ENCODE measurements at places on chromosomes 2 and 18. TPM values are rescaled to one million over a fixed set of nuclear protein-coding genes. Genes with fewer than 3 reads are reported as not detected.

VIL1 gene
- not detected for total RNA-seq

AGAP1 gene
- total RNA-seq, result 15.1 TPM

PCARE gene
- not detected for total RNA-seq

KRCC1 gene
- 16.5 TPM for total RNA-seq

PAPOLG gene
- total RNA-seq, result 12.4 TPM

ZSCAN30 gene
- total RNA-seq, result 16.9 TPM

HK2 gene
- 17.4 TPM for total RNA-seq

HAAO gene
- not detected for total RNA-seq

YPEL5 gene
- total RNA-seq, result 54.7 TPM

C18orf54 gene
- total RNA-seq, result 3.0 TPM

LRRFIP1 gene
- total RNA-seq, result 52.2 TPM

RGPD5 gene
- total RNA-seq, result 14.3 TPM

IWS1 gene
- 50.0 TPM for total RNA-seq

EVX2 gene
- total RNA-seq, result not detected

TMEM247 gene
- total RNA-seq, result not detected

KIAA2012 gene
- total RNA-seq, result under 0.01 TPM

MARCO gene
- not detected for total RNA-seq

EIF4E2 gene
- total RNA-seq, result 149 TPM

GTF2A1L gene
- not detected for total RNA-seq

CPO gene
- total RNA-seq, result not detected

EGR4 gene
- not detected for total RNA-seq

AQP12A gene
- not detected for total RNA-seq

ZFP36L2 gene
- total RNA-seq, result 1.8 TPM

MYO1B gene
- 116 TPM for total RNA-seq

G6PC2 gene
- total RNA-seq, result not detected

ESPNL gene
- total RNA-seq, result 1.4 TPM

KRTCAP3 gene
- not detected for total RNA-seq

LOXHD1 gene
- total RNA-seq, result not detected

SPDYA gene
- total RNA-seq, result not detected

PLB1 gene
- 0.90 TPM for total RNA-seq

REG3A gene
- total RNA-seq, result not detected

PIEZO2 gene
- 3.3 TPM for total RNA-seq

UGT1A4 gene
- not detected for total RNA-seq

AKAIN1 gene
- not detected for total RNA-seq

LHCGR gene
- total RNA-seq, result under 0.01 TPM

TTR gene
- total RNA-seq, result not detected

MC4R gene
- total RNA-seq, result 0.28 TPM

TBR1 gene
- not detected for total RNA-seq

CPS1 gene
- 20.1 TPM for total RNA-seq

UCN gene
- total RNA-seq, result not detected

PDE11A gene
- total RNA-seq, result 0.56 TPM
